Lower lobe of right lung (tissue), 2 donors: ENCODE measurements at places on chromosomes 3 and 15. TPM values are rescaled to one million over a fixed set of nuclear protein-coding genes. Genes with fewer than 3 reads are reported as not detected.
A peak's percentile ranks its signal among the peaks of the same experiment; 100 is the strongest.

STRIT1 gene
- total RNA-seq: not detected

LRRC31 gene
- 1.1 TPM for total RNA-seq

PDCD7 gene
- total RNA-seq: 19.8 TPM

POPDC2 gene
- total RNA-seq: 1.5 TPM

ZNF774 gene
- 5.5 TPM for total RNA-seq

RGMA gene
- total RNA-seq: 9.7 TPM

DNA sequence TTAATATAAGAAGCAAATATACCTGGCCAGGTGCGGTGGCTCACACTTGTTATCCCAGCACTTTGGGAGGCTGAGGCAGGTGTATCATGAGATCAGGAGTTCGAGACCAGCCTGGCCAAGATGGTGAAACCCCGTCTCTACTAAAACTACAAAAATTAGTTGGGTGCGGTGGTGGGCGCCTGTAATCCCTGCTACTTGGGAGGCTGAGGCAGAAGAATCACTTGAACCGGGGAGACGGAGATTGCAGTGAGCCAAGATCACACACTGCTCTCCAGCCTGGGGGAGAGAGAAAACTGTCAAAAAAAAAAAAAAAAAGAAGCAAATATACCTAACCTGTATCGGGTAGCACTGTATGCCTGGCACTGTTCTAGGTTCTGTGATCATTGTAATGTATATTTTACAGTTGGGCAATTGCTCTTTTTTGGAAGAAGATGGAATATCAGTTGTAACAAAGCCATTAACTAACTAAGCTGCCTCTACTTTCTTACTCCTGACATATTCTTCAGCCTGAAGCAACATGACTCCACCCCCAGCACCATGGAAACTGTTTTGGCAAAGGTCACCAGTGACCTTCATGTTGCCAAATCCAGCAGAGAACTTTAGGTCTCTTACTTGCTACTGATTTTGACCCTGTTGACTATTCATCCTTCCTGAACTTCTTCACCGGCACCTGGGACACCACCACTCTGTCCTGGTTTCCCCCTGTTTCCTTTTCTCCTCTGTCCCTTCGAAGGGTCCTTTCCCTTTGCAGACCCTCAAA lies 203.8 kb downstream of the RPLP1 start:
- no peaks in the 10 kb centered on the region for H3K36me3 ChIP-seq
- DNase-seq: no peak
- H3K27ac ChIP-seq: no peak overlapping the region
- no peaks in the 10 kb centered on the region for H3K27me3 ChIP-seq

DNA sequence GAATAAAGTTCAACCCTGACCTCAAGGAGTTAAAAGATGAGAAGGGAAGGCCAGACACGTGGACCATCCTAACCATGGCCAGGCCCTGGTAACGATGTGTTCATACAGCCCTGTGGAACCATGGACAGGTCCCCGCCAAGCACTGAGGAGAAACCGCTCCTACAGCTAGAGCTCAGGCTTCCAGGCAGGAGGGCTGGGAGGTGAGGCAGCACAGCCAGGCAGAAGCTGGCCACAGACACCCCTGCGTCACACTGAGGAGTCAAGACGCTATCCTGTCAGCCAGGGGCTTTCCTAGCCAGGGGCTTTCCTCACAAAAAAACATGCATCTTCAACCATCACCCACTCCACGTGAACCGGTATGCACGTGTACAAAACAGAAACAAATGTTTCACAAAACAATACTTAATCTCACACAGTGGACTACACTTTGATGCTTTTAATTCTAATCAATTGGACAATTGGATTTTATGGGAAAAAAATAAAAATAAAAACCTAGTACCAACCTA lies 73.2 kb downstream of the TBC1D2B start:
- H3K4me1 ChIP-seq: peaks cover 73% of the 10 kb centered on the region
- no peak overlapping the region for H3K4me3 ChIP-seq
- H3K27me3 ChIP-seq: no peaks in the 10 kb centered on the region
- no peak for DNase-seq
- peaks cover 87% of the 10 kb centered on the region for H3K36me3 ChIP-seq

- no peak overlapping the region for H3K4me3 ChIP-seq
- no peaks in the 10 kb centered on the region for H3K4me1 ChIP-seq
- H3K27me3 ChIP-seq: no peaks in the 10 kb centered on the region
- H3K36me3 ChIP-seq: no peaks in the 10 kb centered on the region
- DNase-seq: no peak
Observed at GRCh38 chr3:13057282-13058040, 15.8 kb downstream of the IQSEC1 start.

- H3K4me3 ChIP-seq: no peak overlapping the region
- H3K27me3 ChIP-seq: no peaks in the 10 kb centered on the region
- no peak overlapping the region for H3K27ac ChIP-seq
- no peak for DNase-seq
- H3K36me3 ChIP-seq: no peaks in the 10 kb centered on the region
- no peaks in the 10 kb centered on the region for H3K4me1 ChIP-seq
Observed at GRCh38 chr3:1783995-1784394, 314.7 kb upstream of the CNTN4 start.

DNA sequence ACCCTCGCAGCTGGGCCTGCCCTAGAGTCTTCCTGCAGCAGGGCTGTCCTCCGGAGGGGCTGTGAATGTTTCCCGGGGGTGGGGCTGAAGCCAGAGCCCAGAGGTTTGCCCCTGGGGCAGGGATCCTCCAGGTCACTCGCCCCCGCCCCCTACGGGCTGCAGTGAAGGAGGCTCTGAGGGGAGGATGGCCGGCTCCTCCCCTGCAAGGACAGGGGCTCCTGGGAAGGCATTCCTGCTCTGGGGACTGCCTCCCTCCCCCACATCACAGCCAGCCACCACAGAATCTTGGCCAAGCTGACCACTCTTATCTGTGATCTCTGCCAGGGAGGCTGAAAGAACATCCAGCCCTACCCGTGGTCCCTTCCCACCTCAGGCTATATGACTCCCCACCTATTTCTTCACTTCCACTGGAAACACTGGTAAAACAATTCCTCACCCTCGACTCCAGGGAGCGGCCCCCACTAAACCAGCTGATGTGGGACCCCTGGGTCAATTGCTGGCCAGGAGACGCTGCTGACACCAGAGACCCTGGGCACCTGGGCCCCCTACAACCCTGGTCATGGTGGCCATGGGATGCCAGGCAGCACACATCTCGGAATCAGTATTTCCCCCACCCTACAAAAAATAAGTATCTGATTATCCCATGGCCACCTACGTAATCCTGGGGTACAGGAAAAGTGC lies 66.0 kb downstream of the HMCES start:
- peaks cover 27% of the 10 kb centered on the region for H3K4me1 ChIP-seq
- no peak for DNase-seq
- no peak overlapping the region for H3K27ac ChIP-seq
- no peak overlapping the region for H3K4me3 ChIP-seq
- H3K36me3 ChIP-seq: no peaks in the 10 kb centered on the region
- peaks cover 5% of the 10 kb centered on the region for H3K27me3 ChIP-seq

- H3K4me1 ChIP-seq: no peaks in the 10 kb centered on the region
- no peak overlapping the region for H3K4me3 ChIP-seq
- H3K36me3 ChIP-seq: no peaks in the 10 kb centered on the region
Observed at GRCh38 chr3:134392336-134392983, 18.2 kb upstream of the AMOTL2 start.

DNA sequence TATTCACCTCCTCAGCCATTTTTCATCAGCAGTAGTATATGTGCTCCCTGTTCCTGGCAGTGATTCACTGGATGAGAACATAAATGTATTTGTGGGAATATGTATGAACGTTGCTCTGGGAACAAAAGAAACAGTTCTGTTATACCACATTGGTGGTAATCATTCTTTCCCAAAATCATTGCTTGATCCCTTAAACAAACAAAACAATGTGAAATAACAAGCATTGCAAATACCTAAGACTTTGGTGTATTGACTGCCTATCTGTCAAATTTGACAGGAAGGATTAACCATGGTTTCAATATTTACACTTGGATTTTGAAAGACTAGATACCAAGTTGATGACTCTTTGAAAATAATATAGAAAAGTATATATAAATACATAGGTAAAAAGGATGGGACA lies 284.1 kb downstream of the FHIT start:
- H3K36me3 ChIP-seq: no peaks in the 10 kb centered on the region
- no peak for DNase-seq
- H3K4me1 ChIP-seq: no peaks in the 10 kb centered on the region
- no peak overlapping the region for H3K4me3 ChIP-seq

GRCh38 chr15:89052474-89052873 lies 35.8 kb upstream of the ABHD2 start:
- no peak overlapping the region for H3K4me3 ChIP-seq
- H3K27me3 ChIP-seq: no peaks in the 10 kb centered on the region
- H3K36me3 ChIP-seq: no peaks in the 10 kb centered on the region
- peaks cover 2% of the 10 kb centered on the region for H3K4me1 ChIP-seq

DNA sequence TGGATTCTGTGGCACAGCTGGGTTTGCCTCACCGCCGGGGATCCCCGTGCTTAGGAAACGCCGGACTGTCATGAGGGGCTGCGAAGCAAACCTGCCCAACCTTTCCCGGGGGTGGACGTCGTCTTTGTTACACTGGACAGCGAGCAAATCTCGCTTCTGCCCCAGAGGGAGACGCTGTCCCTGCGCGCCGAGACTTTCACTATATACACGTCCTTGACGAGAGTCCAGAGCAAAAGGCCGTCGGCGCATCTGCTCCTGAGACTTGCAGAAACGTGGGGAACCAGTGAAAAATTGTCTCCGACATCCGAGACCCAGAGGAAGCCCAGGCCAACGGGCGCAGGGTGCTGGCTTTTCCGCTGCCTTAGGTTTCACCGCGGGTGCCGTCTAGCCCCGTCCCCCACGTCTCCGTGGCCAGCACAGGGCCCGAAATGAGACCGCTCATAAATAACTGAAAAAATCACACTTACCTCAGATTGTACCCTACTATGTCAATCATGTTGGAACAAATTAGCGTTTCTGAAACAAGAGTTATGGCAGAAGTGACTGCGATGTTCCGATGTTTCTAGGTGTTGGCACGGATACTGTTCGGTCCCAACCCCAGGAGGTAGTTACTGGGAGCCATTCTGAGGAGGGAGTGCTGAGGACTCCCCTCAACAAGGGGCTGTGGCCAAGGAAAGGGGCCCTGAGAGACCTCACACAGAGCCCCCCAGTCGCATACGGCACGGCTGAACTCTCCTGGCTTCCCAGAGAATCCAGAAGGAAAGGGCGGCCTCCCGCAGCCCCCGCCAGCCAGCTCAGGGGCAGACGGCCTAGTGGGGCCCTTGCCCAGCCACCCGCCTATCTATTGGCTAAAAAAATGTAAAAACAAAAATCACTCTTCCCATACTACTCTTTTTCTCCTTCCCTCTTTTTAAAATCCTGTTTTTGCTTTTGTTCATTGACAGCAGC lies 14.4 kb upstream of the MUC4 start:
- DNase-seq: no peak
- H3K4me3 ChIP-seq: no peak overlapping the region
- H3K27ac ChIP-seq: no peak overlapping the region
- no peaks in the 10 kb centered on the region for H3K4me1 ChIP-seq

GRCh38 chr15:67171471-67171870 lies 83.0 kb downstream of the AAGAB start:
- H3K36me3 ChIP-seq: peaks cover 47% of the 10 kb centered on the region
- no peak overlapping the region for H3K4me3 ChIP-seq
- H3K27ac ChIP-seq: no peak overlapping the region

DNA sequence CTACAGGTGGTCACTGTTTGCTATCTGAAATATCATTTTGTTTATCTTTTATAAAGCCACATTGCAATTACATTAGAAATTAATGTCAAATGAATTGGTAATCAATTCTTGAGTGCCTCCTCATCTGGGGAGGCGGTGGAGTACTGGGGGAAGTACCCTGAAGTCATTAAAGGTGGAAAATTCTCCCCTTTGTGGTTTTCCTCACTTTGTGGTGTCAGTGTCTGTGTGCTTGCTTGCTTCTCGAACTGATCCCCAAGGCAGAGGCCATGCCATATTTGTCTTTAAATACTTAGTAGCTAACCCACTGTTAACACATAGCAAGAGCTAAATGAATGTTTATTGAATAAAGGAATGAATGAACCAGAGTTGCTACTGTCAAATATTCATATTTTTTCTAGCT lies 40.5 kb upstream of the CCK start:
- no peaks in the 10 kb centered on the region for H3K27me3 ChIP-seq
- H3K27ac ChIP-seq: no peak overlapping the region
- DNase-seq: no peak
- H3K4me3 ChIP-seq: no peak overlapping the region
- no peaks in the 10 kb centered on the region for H3K36me3 ChIP-seq

GRCh38 chr15:50202003-50202402 lies 20.0 kb downstream of the SLC27A2 start:
- H3K4me3 ChIP-seq: no peak overlapping the region
- H3K27me3 ChIP-seq: no peaks in the 10 kb centered on the region
- no peak overlapping the region for H3K27ac ChIP-seq
- H3K4me1 ChIP-seq: no peaks in the 10 kb centered on the region
- DNase-seq: no peak

GRCh38 chr3:62467966-62468722 lies 94.8 kb upstream of the FEZF2 start:
- no peak for DNase-seq
- H3K36me3 ChIP-seq: no peaks in the 10 kb centered on the region
- H3K27ac ChIP-seq: no peak overlapping the region
- no peaks in the 10 kb centered on the region for H3K4me1 ChIP-seq
- no peaks in the 10 kb centered on the region for H3K27me3 ChIP-seq

DNA sequence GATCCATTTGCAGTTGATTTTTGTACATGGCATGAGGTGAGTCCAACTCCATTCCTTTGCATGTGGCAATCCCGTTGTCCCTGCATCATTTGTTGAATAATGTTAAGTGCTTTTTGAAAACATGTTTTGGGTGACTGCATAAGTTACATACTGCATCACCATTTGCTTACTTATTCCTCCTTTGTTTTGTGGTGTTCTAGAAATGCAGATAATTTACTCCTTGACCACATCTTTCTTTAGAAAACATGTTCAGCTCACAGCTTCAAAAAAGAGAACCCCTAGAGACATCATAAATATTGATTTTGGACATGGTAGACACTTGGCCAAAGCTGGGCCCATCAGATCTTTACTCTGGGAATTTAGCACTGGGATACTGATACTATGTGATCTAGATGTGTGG lies 135.3 kb upstream of the DAZL start:
- H3K27ac ChIP-seq: no peak overlapping the region
- H3K27me3 ChIP-seq: no peaks in the 10 kb centered on the region
- H3K4me1 ChIP-seq: no peaks in the 10 kb centered on the region
- no peak overlapping the region for H3K4me3 ChIP-seq

- H3K4me3 ChIP-seq: peak overlapping the region; percentile 24
- H3K4me1 ChIP-seq: peaks cover 75% of the 10 kb centered on the region
- DNase-seq: peak; percentile 96
- peak overlapping the region; percentile 87 for H3K27ac ChIP-seq
Observed at GRCh38 chr15:75043509-75044257, 20.3 kb downstream of the PPCDC start.
